ENCODE measurements at places on chromosomes 2 and 18. TPM values are rescaled to one million over a fixed set of nuclear protein-coding genes. Genes with fewer than 3 reads are reported as not detected.

The HSPE1 gene
- 146 TPM for total RNA-seq

The ASAP2 gene
- 71.6 TPM for total RNA-seq

The ACADL gene
- total RNA-seq: 0.05 TPM

- DNase-seq: no peak
These were observed 6.7 kb downstream of the PPP1R7 start for GRCh38 chr2:241156971-241157441.

GRCh38 chr2:233063269-233063975, 3.3 kb downstream of the INPP5D start:
- DNase-seq: no peak

- DNase-seq: no peak
These were observed 7.4 kb upstream of the GPR17 start for GRCh38 chr2:127638361-127639110.

GRCh38 chr18:59768409-59768808, 71.2 kb upstream of the CCBE1 start:
- DNase-seq: no peak

DNA sequence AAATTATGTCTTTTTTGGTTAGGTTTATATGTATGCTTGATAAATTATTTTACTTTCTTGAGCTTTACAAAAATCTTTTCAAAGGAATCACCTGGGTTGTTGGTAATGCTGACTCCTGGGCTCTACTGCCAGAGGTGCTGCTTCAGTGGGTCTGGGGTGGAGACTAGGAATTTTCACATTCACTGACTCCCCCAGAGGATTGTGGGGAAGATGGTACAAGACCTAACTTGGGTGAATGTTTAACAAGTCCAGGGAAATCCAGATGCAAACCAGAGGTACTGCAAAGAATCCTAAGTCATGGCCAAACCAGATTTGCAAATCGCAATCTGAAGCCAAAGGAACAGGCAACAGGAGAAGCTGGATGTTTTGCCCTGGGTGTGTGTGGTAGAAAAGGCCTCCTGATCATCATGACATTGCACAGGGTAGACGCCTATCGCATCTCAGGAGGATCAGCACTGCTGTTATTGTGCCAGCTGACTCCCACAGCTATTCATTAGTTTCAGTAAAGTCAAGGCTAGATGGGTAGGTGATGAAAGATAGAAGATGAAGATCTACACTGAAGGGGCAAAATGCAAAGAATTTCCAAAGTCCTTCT, 185.2 kb downstream of the BARD1 start:
- DNase-seq: no peak

All from glomerular endothelial cell (primary cell).